Esophagus muscularis mucosa (tissue), 4 donors: ENCODE measurements at places on chromosomes 3 and 15.

- no peak for DNase-seq
These were observed 7.5 kb downstream of the P2RY1 start for GRCh38 chr3:152842413-152842812.

DNA sequence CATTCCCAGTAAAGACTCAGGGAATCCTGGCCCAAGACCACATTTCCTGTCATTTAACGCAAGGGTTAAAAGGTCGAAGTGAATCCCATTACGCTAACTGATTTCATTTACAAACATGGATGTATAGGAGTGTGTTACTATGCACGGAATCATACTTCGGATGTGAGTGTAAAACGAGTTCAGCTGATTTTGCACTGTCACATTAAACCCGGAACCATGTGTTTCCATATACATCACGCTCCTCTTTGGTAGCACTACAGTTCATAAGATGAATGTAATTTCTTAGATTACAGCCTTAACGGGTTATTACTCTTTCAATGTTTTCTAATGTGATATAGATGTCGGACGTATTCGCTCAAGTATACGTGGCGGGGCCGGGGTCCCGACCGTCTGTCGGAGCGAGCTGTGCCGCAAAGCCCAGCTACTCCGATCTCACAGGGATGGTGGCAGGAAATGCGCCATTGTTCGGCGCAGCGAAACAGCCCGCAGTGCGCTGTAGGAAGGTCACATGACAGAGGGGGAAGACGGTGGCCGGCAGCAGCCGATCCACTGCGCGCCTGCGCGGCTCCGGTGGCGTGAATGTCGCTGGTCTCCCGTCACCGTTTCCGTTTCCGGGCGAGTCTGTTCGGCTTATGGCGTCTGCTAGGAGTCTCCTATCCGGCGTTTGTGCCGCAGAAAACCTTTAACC, 97.3 kb downstream of the NPAP1 start:
- no peak for DNase-seq

DNA sequence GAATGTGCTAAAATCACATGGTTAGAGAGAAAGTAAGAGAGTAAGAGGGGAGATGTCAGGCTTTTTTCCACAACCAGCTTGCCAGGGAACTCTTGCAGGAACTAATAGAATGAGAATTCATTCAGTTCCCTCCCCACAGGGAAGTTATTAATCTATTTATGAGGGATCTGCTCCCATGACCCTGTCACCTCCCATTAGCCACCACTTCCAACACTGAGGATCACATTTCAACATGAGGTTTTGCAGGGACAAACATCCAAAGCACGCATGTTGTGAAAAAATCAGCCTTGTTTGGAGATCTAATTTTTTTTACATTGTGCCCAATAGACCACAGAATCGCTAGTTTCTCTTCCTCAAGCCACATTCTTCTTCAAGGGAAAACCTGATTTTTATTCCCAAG, 904.0 kb downstream of the TBL1XR1 start:
- DNase-seq: no peak

DNA sequence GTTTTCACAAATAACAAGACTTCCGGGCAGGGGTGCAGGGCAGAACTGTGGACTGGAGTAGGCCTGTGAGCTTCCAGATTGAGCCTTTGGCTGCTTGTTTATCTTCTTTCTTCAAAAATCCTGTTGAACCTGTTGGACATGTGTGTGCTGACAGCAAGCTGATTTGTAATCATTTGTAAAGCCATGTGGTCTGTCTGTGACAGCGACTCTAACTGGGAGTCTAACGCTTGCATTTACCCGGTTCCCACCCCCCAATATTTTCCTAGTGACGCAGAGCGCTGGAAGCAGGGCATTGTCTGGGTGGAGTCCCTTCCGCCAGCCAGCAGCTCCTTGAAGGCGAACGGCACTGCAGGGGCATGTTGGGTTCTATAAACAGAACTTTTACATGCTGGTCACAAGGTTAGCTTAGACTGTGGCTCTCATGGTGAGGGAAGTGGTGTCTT, 85.7 kb upstream of the MYZAP start:
- DNase-seq: no peak

- DNase-seq: no peak
These were observed 370.2 kb upstream of the ZNF385D start for GRCh38 chr3:22121068-22121701.

GRCh38 chr3:74456166-74456565, 158.3 kb downstream of the CNTN3 start:
- DNase-seq: no peak

- DNase-seq: no peak
These were observed at the start of gene AGTR1 for GRCh38 chr3:148697306-148698189. Gene AGTR1, plus strand, starts transcription at chr3:148697903. Its CDS starts 43,133 bp downstream, at chr3:148741036.

DNA sequence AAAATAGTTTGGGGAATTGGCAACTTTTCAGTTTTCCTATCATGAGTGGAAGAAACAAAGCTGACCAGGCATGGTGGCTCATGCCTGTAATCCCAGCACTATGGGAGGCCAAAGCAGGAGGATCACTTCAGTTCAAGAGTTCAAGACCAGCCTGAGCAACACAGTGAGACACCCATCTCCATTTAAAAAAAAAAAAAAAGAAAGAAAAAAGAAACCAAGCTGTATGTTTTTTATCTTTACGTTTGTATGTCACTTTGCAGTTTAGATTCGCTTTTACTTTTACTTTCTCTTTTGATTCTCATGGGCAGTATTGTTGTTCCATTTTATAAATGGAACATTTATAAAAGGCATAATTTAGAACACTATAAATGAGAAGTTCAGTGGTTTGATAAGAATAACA, 31.2 kb upstream of the TNIK start:
- no peak for DNase-seq

DNA sequence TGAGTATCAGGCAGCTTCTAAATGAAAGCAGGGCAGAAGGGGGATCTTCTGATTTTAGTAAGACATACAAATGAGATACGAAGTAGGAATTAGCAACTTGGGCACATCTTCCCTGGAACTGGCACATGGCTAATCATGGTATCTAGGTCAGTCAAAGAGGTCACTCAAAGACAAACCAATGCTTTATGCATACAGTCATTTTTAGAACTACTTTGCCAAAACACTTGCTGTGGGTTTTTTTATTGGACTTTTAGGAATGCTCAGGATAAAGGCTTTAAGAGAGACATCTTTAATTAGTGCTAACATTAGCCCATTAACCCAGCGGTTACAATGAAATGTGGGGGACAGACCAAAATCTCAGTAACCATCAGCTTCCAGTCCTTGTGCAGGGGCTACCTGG, 51.7 kb downstream of the GPR176 start:
- DNase-seq: no peak

DNA sequence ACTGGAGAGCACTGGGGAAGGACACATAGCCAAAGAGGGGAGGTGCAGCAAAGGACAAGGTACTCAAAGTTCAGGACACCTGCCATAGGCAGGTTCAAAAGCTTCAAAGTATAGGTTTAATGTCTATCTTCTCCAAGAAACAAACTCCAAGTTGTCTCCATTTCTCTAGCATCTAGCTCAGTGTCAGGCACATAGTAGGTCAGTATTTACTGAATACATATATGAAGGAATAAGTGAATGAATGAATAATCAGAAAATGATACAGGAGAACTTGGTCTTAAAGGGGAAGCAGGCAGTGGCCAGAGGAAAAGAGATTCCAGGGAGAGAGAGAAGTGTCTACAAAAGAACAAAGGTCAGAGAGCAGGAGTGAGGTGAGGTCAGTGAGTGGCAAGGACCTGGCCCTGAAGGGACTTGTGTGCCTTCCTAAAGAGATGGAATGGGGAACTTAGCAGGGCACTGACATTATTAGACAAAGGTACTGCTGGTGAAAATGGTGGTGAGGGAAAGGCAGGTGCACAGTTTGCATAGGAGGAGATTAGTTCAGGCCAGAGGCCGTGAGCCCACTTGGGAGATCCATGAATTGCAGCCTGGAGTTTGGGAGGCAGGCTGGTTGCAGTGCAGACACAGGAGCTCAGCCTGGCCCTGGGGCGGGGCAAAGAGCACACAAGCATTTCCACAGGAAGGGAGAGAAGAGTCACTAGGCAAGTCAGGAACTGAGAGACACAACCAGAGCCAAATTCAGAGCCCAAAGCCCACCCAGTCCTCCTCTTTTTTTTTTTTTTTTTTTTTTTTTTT, 21.4 kb downstream of the TBC1D2B start:
- no peak for DNase-seq

DNA sequence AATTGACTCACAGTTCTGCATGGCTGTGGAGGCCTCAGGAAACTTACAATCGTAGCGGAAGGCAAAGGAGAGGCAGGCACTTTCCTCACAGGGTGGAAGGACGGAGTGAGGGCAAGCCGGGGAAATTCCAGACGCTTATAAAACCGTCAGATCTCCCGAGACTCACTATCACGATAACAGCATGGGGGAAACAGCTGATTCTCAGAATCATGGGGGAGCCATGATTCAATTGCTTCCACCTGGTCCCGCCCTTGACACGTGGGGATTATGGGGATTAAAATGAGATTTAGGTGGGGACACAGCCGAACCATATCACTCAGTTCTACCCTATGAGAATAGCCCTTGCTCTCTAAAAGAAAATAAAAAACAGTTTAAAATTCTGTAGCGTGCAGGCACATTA, 13.4 kb upstream of the SYNPR start:
- no peak for DNase-seq
